ENCODE measurements at places on chromosomes 11 and 22.

- no peak for DNase-seq
Measured at GRCh38 chr11:41446107-41446506, 13.3 kb downstream of the LRRC4C start.

DNA sequence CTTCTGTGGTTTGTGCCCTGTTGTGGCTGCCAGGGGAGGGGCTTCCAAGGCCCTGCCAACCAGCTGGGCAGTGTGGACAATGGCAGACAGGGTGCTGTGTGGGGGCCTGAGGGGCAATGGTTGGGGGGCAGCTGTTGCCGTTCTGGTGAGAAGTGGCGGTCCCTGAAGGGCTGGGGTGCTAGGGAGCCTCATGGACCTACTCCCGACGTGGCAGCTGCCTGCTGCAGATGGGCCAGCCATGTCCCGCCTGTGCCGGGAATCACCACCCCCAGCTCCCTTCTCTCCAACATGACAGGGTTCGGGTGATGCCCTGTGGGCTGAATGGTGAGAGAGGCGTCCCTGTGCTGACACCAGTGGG is 74.2 kb downstream of the KCNQ1 start:
- no peak for DNase-seq

- no peak for DNase-seq
Measured at GRCh38 chr11:41382927-41383326, 76.5 kb downstream of the LRRC4C start.

DNA sequence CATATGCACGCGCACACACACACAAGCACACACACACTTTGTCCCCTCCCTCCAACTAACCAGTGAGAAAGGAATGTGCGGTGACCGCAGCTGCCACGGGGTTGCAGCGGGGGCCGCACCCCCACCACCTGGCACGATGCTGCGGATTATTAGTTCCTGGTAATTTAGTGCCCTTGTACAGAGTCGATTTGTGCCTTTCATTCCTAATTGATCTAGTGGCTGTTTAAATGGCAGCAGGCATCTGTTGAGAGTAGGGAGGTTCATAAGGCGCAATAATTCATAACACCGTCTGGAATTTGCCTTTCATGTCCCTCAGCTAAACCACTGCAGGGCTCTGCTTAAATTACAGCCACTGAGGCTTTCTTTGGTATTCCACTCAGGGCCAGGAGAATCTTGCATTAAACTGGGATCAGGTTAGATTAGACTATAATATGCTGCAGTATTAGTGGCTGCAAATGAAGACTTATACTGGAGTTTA is 113.7 kb downstream of the FEZ1 start:
- no peak for DNase-seq

DNA sequence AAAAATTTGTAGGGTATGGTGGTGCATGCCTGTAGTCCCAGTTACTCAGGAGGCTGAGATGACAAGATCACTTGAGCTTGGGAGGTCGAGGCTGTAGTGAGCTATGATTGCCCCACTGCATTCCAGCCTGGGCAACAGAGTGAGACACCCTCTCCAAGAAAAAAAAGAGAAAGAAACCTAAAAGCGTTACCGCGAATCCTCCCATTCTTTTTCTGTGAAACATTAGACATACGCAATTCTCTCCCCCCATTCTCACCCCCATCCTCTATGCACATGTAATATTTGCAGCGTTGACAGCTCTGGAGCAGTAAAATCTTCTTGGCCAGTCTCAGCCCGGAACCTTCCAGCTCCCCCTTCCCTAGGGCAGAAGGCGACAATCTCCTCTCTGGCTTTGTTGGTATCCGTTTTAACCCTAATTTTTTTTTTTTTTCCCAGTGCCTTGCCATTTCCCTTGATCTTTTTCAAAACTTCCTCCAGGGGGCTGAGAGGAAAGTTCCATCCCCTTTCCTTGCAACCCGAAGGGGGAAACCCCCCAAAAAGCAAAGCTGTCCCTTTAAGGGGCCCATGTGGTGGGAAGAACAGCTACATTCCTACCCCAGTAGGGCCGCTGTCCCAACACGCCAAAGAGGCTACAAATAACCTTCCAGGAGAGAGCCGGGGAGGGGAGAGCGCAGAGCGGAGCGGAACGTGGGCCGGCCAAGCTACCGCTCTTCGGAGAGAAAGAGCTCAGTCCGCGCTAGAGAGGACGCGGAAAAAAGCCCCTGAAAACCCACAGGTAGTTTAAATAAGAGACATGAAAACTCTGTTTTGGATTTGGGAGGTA is 1.9 kb downstream of the LRP4 start:
- no peak for DNase-seq

DNA sequence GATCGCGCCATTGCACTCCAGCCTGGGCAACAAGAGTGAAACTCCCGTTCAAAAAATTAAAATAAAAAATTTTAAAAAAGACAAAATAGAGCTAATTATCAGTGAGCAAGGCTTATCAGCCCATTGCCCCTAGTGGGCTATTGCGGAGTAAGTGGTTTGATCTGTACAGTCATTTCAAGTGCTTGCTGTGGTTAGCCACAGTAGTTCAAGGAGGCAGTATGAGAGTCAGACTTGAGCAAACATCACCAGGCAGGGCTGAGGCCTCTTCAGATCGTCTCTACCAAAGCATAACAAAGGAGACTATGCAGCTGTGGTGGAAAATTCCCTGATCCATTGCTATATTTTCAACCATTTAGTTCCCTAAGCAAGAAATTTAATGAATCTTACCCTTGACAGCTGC is 4.3 kb upstream of the SBF2 start:
- DNase-seq = peak; percentile 74

DNA sequence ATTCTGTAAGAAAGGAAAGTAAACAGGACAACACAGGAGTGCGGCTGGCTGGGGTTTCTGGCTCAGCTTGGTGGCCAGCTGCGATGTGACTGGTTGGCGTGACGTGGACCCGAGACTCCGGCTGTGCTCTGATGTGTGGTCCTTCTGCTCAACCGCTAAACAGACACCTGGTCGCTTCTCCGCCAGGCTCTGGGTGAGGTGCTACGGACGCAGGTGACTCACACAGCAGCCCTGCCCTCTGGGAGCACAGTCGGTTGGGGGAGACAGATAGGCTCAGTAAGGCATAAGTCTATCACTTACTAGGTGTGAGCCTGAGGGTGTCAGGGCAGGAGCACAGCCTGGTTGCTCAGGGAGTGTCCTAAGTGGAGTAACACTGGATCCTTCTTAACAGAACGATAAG is 8.2 kb downstream of the RTL6 start:
- DNase-seq = no peak

DNA sequence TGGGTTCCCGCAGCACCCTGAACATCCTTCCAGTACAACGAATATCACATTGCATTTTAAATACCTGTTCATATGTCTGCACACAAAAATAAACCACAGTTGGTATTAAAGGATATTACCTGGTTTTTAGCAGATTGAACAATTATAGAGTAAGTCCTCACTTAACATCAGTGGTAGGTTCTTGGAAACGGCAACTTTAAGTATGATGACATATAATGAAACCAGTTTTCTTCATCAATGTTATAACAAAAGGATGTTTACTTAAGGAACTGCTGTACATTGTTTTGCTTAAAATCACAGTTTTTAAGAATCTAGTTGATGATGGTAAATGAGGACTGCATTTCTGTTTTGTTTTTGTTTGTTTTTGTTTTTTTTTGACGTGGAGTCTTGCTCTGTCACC is 28.0 kb downstream of the TRIM66 start:
- no peak for DNase-seq

DNA sequence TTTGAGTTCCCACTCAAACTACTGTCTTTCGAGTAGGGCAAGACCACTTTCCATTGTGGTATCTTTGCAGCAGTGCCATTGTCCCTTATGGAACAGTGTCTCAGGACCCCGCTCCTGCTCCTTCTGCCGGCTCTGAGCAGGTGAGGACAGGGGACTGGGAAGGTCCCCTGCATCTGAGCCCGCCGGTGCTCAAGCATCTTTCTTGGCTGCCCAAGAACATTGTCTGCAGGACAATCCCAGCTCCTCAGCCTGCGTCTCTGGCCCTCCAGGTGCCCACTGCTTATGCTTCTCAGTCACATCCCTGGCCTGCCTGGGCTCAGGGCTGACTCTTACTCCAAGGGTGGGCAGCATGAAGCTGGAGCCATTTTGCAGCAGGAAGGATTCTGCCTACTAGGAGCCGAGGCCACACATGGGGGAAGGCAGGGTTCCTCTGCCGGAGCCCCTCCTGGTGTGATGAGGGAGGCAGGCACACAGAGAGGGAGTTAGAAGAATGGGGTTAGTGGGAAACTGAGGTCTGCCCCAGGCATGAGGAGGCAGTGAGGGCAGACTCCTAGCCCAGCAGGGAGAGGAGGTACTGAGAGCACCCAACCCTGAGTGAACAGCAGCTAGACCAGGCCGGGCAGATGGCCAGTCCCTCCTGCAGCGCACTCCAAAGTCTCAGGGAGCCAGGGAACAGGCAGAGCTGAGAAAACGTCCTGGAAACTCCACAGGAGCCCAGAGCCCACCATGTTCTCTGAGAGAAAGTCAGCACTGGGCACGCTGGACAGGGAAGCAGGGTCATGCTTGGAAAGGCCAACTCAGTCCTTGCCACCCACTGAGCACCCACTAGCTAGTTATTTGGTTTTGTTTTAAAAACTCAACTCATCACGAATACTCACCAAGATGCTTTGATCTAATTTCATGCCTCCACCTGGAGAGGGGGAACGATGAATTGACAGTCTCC is 7.5 kb upstream of the PPARA start:
- no peak for DNase-seq

GRCh38 chr11:7261578-7261977 is 9.9 kb downstream of the SYT9 start:
- no peak for DNase-seq

GRCh38 chr11:19474954-19475721 is 234.4 kb upstream of the E2F8 start:
- DNase-seq = no peak

DNA sequence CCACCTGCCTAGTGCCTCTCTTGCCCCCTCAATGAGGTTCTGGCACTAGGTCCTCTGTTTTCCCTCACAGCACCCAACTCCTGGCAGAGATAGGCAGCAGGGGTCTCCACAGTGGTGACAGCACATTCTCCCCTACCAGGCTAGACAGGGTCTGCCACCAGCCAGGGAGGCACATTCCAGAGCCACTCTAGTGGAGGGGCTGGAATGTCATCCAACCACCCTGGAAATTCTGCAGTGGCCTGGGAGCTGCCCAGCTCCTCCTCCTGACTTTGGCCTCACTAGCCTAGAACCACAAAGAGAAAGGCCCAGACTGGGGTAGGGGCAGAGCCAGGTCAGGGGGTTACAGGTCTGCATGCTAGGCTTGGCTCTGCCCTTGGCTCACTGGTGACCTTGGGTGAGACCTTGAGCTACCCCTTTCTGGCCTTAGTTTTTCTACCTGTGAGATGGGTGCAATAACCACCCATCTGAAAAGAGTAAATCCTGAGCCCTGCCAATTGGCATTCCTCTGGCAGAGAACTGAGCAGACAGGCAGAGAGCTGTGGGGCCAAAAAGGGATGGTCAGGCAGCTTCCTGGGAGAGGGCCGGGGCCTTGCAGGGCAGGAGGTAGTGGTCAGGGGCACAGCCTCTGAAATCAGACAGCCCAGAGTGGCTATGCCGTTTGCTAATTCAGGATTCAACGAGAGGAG is 7.1 kb downstream of the P2RY2 start:
- DNase-seq = no peak

DNA sequence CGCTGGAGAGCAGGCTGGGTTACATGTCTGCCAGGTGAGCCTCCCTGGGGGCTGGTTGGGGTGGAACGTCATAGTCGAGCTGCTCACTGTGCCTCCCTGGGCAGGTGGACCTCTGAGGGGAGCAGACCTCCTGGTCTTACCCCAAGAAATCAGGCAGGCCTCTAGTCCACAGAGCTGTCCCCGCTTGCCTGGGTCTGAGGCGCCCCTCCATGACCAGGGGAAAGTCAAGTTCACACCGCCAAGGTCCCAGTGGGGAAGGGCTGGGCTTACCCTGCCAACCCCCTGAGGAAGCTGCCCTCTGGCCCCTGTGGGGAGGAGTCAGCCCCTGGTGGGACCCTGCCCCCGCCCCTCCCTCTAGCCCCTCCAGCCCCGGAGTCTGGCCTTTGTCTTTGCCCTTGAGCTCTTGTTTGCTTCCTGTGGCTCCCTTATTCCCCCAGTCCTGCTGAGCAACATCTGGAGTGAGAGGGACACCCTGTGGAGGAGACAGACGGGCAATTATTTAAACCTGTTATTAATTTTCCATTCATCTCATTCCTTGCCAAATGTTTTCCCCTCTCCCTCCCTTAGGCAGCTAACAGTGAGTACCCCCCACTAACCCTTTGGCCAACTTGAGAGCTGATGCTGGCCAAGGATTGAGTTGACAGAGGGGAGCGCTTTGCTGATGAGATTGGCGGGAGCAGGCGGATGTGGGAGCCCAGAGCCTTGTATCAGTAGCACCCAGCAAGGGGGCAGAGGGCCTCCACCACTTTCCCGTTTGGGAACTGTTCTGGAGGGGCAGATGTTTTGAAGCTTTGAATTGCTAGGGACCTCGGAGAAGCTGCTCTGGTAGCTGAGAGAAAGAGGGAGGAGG is 83.4 kb downstream of the CEP164 start:
- DNase-seq = no peak

- peak; percentile 34 for DNase-seq
Measured at GRCh38 chr22:38981005-38981991, 849 bp upstream of the APOBEC3B start.

- DNase-seq = no peak
Measured at GRCh38 chr22:46051646-46052045, 74.7 kb upstream of the WNT7B start.

- DNase-seq = peak; percentile 98
Measured at GRCh38 chr11:85685820-85686459, at the start of gene CCDC89. Gene CCDC89 (minus strand): TSS chr11:85686195. CDS start chr11:85686130, 65 bp downstream.

DNA sequence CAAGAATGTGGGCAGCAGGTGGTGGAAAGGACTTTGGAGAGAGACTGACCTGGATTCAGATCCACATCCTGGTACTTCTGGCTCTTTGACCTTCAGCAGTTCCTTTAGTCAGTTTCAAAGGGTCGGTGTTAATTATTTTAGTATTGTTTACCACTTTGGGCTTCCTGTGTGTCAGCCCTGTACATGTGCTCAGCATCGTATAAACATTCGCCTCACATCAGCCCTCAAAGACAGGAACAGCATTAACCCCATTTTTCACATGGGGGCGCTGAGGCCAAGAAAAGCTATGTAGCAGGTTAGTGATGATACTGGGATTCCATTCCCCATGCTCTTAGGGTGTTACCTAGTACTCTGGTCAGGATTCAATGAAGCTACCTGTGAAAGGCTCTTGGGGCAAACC is 72.1 kb upstream of the YWHAH start:
- no peak for DNase-seq

DNA sequence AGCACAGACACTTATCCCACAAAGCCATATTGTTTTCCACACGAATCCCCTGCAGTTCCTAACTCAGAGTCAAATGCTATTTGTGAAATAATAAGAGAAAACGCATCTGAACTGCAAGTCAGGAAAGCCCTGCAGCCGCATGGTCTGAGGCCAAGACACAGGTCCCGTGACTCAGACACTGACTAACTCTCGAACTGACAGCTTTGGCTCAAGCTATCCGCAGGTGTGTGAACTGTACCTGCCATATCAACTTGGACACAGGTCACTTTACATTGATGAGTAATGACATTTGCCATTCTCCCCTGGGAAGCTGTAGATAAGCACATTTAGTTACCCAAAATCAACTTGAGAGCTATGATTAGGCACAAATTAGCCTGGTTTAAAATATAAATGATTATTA is 34.9 kb upstream of the NFRKB start:
- DNase-seq = peak; percentile 18

- DNase-seq = no peak
Measured at GRCh38 chr11:59900366-59901126, 22.0 kb downstream of the OOSP3 start.

GRCh38 chr22:32407312-32407711 is 4.7 kb downstream of the RTCB start:
- no peak for DNase-seq

GRCh38 chr11:66126808-66127555 is 56.9 kb downstream of the PACS1 start:
- DNase-seq = no peak

GRCh38 chr22:42077486-42078125 is 1.9 kb upstream of the SMDT1 start:
- no peak for DNase-seq

Measured in NCI-H226 (cell line).